ENCODE measurements at places on chromosomes 2 and 18. TPM values are rescaled to one million over a fixed set of nuclear protein-coding genes. Genes with fewer than 3 reads are reported as not detected.
A peak's percentile ranks its signal among the peaks of the same experiment; 100 is the strongest.

FSIP2 gene
- 13.0 TPM for total RNA-seq

DNA sequence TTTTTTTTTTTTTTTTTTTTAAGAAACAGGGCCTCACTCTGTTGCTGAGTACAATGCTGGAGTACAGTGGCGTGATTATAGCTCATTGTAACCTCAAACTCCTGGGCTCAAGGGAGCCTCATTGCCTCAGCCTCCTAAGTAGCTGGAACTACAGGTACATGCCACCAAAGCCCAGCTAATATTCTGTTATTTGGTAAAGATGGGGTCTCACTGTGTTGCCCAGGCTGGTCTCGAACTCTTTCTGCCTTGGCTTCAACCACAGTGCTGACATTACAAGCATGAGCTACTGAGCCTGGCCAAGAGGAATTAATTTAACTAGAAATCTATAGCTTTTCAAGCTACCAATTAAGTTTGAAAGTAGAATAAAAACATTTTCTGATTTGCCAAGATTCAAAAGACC is 27.8 kb downstream of the DYM start:
- ATAC-seq: no peak

- no peak for ATAC-seq
Measured at GRCh38 chr18:10259901-10260300, 194.5 kb upstream of the APCDD1 start.

DNA sequence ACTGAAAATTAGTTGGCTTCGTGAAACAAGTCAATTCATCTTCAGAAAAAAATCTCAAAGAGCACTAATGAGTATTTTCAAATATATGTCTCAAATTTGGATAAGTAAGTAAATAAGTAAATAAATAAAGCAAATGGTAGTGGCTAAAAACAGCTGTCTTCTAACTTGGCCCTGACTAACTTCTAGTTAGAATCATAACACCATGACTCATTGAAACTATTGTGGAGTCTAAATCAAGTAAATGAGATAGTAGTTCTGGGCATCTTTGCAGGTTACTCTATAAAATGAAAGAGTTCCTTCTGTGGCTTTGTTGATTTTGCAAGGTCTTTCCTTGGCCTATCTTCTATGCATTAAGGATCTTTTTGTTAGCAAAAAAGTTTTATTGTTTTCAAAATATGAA is 110.7 kb downstream of the SLC8A1 start:
- no peak for ATAC-seq

DNA sequence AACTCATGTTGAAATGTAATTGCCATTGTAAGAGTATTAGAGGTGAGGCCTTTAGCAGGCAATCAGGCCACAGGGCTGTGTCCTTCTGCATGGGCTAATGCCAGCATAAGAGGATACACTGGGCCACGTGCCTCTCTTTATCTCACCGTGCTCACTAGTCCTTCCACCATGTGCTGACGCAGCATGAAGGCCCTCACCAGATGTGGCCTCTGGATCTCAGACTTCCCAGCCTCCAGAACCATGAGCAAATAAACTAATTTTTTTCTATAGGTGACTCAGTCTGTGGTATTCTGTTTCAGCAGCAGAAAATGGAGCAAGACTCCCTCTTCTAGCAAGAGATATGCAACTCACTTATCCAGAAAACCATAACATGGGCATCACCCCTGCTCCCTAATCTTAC is 149.7 kb upstream of the ZNF236 start:
- no peak for ATAC-seq

DNA sequence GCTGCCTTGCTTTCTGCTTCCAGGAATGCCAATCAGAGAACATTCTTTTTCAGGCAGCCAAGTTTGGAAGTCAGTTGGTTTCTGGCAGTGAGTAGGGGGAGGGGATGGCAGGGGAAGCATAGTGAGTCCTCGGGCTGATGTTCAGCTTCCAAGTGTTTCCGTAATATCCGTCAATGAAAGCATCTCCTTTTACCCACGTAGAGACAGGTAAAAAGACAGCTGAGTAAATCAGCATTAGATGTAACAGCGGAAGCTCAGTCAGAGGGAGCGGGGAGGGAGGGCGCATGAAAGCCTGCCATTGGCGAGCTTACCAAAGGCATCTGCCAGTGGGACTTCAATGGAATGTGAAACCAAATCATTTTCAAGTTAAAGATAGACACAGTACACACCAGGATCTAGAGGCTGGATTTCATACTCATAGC is 117.1 kb upstream of the DTNA start:
- ATAC-seq: no peak

DNA sequence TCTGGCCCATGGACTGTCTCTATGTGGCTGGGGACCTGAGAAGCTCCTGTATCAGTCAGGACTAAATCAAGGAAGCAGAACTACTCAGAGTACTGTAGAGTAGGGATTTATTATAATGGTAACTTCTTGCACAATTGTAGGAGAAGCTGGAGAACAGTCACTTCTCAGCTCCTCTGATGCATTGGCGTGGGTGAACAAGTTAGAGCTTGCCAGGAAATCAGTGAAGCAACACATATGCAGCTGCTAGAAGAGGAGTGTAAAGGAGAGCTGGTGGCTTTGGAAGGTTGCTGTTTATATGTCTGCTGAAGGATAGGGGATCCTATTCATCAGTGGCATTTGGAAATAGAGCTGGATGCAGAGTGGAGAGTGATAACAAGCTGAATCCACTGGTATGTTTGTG is 215.5 kb upstream of the CWC22 start:
- ATAC-seq: peak; percentile 11

COLEC12 gene
- 106 TPM for total RNA-seq

GRCh38 chr2:212842544-212843185 is 304.1 kb upstream of the ERBB4 start:
- ATAC-seq: no peak

All from motor neuron (in vitro differentiated cells).